ENCODE measurements at places on chromosomes 7 and 10.
A peak's percentile ranks its signal among the peaks of the same experiment; 100 is the strongest.

DNA sequence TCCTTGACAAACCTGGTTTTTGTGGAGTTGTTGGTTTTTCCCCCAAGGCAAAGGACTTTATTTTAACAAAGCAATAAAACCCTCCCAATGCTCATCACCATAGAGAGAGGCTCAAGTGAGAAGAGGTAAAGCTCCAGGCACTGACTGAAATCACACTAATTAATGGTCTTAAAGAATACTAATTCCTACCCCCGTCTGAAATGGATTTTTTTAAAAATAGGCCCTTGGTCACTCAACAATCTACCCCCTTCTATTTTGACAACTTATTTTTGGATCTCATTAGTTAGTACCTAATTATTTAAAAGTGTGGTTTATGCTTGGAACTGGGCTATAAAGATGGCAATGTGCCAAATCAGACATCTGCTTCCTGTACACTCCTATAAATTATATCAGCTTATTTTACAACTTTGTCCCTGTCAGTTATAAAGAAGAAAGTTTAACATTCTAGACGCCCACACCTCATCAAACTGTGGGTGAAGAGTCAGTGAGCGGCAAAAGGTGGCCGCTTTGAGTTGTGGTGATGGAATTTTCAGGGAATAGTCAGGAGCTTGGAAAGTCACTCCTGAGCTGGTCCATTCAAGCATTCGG is 10.6 kb downstream of the GLI3 start:
- DNase-seq, result no peak

GRCh38 chr10:69816521-69816920 is 14.8 kb downstream of the COL13A1 start:
- DNase-seq, result no peak

- DNase-seq, result no peak
Measured at GRCh38 chr10:113151190-113151666, 201.2 kb downstream of the TCF7L2 start.

DNA sequence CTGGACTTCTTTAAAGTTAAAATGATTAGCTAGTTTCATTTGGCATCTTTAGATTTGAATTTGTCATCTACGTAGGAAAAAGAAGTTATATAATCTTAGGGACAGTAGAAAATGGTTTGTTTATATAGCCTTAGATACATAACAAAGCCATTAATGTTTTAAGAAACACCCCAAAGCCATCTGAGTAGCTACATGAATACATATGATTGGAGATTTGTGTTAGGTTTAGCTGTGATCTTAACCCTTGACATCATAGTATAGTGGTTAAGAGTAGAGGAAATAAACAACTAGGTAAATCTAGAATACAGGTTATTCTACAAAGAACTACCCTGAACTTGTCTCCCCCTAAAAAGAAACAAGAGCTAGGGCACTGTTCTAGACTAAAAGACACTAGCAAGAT is 18.1 kb downstream of the SAMD8 start:
- DNase-seq, result no peak

- peak; percentile 69 for DNase-seq
Measured at GRCh38 chr10:96720422-96721206, at the start of gene PIK3AP1. PIK3AP1 (minus strand) TSS chr10:96720514; CDS start chr10:96720394, 120 bp downstream.

- DNase-seq, result no peak
Measured at GRCh38 chr7:148241700-148242293, 348.8 kb upstream of the C7orf33 start.

DNA sequence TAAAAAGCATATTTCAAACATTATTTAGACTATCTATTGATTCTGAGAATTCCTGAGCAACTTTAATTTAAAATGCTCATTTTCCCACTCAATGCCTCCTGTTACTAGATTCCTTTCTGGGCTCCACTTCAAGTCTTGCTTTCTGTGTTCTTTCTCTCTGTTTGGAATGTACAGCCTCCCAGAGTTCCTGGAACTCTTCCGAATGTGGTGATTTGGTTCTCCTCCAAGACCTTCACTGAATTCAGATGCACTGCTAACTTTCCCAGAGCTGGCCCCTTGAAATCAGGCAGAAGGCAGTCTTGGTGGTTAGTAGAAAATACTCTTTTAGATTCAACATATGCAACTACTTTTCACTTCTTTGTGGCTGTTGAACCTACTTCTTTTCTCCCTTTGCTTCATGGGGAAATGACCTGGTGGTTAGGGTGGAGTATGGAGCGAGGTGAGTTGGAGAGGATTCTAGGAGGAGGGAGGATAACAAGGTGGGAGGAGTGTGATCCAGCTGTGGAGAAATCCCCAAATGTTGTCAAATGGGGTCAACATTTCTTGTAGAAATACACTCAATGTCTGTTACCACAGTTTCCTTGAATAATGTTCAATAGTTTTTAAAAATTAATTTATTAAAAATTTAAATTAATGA is 27.9 kb upstream of the CCDC7 start:
- DNase-seq, result no peak

GRCh38 chr7:46853451-46853850 is 728.5 kb downstream of the TNS3 start:
- no peak for DNase-seq

GRCh38 chr10:79031723-79032122 is 37.0 kb upstream of the ZMIZ1 start:
- no peak for DNase-seq

- DNase-seq, result no peak
Measured at GRCh38 chr7:68121655-68122054, 1125.0 kb downstream of the TYW1 start.

- no peak for DNase-seq
Measured at GRCh38 chr7:84941291-84941690, 245.6 kb downstream of the SEMA3D start.

DNA sequence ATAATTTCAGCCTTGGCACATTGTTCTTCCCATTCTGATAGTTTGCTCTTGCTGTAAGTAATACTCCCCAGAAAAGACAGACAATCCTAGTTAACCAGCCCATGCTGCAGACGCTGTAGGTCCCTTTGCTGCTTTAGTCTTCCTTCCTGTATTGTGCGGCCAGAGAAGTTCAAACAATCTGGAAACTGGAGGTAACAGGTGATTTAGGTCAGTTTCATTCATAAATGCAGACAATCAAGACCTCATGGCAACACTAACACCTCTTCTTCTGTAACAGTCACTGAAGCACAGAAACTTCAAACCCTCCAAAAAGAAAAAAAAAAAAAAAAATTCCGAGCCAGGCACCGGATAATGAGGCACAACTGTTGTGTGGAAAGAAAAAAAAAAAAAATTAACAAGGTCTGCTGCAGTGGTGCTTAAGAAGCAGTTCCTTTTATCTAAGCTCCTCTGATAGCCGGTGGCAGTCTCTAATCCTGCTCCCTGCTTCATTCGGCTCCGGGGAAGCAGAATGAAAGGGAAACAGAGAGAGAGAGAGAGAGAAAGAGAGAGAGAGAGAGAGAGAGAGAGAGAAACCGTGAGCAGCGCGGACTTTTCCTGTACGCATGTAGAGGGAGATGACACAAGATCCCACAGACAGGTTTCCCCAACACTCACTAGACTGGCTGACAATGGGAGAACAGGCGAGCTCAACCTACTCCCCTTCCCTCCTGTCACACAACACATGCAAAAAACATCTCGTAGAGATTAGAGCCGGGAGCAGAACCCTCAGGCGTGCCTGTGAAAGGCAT is at the start of gene SEMA3A:
Gene SEMA3A (minus strand): TSS at position 306 of the 788 bp plus-strand sequence. CDS start 203 bp downstream, at position 103.
- peak; percentile 92 for DNase-seq

Data from NCI-H2171 treated with DMSO at 0.1 percent for 48 hours (cell line).